ENCODE measurements at places on chromosomes 1 and 21.
A peak's percentile ranks its signal among the peaks of the same experiment; 100 is the strongest.

GRCh38 chr1:186139115-186139514, 235.9 kb downstream of the TPR start:
- no peak for DNase-seq

DNA sequence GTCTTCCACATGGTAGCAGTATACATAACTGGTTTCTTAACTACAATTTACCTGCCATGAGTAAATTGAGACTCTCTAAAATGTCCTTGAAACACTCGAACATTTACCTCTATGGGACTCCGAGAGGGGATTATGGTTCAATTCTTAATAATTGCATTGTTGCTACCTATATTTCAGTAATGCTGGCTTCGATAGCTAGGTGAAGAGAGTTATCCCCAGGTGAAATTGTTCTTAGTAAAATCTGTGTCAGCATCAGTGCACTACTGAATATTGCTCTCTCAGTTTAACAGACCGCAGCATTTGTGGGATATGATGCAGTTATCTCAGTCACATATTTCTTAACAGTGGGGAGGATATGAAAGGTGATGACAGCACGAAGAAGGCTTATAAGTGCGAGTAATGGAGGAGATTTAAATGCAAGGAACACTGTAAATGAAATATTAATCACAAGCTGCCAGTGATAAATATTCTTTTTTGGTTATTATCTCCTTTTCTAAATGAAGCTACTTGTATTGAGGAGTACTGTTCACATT, 801.9 kb downstream of the BRINP3 start:
- no peak for DNase-seq

GRCh38 chr21:40902299-40902698, 55.3 kb upstream of the DSCAM start:
- peak; percentile 22 for DNase-seq

- DNase-seq: peak; percentile 70
Measured at GRCh38 chr1:182784556-182785171, 4.9 kb upstream of the NPL start.

GRCh38 chr21:15559660-15560059, 170.1 kb upstream of the USP25 start:
- no peak for DNase-seq

GRCh38 chr1:3431266-3431665, 23.2 kb upstream of the ARHGEF16 start:
- DNase-seq: peak; percentile 58

GRCh38 chr1:203690730-203691129, 64.1 kb downstream of the ATP2B4 start:
- no peak for DNase-seq

DNA sequence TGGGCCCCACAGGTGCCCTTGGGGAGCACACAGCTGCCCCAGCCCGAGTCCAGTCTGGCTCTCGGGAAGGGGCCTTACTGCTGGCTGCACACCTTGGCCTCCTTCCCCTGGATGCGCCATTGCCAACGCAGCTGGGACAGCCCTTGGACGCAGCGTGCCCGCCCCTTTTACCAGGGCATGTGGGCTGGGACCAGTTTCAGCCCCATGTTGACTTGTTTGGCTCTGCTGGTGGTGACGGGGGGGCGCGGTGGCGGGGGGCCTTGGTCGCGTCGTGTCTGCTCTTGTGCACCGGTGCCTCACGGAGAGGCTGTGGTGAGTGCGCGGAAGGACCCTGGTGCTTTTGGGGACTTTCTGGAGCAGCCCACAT, 19.6 kb downstream of the SKI start:
- no peak for DNase-seq

GRCh38 chr1:71738910-71739309, 543.4 kb downstream of the NEGR1 start:
- no peak for DNase-seq
